ENCODE measurements at places on chromosomes 3 and 15.

DNA sequence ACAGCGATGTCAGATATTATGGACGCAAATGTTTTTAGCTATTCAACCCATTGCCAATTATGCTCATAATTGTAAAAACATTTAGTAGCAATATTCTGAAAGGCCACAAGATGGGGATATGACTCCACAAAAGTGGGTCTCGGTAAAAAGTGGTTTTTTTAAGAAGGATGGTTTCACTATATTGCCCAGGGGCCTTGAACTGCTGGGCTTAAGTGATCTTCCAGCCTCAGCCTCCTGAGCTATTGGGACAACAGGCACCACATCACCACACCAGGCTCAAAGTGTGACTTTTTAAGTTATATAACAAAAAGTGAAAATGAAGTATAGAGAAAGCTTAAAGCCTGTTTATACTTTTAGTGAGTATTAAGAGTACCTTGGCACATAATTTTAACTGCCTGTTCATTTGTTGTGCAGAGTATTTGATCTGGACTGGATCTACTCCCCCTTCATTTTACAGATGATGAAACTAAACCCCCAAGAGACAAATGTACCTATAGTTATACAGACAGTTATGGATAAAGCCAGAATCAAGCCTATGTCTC is 9.4 kb downstream of the NAA50 start:
- DNase-seq = no peak

- DNase-seq = no peak
Measured at GRCh38 chr3:153547970-153548369, 385.9 kb downstream of the RAP2B start.

GRCh38 chr15:61871926-61872522 is 188.2 kb downstream of the VPS13C start:
- DNase-seq = no peak

DNA sequence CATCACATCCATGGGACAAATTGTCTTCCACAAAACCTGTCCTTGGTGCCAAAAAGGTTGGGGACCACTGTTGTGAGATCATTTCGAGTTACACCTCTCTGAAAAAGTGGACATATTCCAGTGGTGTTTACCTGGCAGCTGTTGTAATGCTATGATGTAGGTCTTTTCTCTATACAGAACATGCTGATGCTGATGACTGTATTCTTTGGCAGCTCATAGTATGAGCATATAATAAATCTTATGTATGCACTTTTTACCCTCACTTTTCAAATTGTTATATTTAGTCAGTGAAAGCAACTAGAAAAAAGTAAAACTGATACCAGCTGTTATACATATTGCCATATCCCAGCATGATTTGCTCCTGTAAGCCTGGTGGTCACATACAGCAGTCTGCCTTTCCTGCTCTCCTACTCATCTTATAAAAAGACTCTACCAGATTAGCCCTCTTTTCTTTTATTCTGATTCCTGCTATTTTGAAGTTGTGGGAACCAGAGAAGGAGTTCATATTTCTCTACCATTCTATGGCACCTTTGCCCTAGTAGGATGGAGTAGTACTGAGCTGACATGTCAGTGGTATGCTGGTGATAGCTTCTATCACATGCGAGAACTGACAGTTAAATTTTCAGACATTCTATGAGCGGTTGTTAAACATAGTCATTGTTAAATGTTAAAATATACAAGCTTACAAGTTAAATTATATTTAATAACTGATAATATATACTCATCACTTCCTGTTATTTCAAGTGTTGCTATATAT is 128.7 kb downstream of the FNDC3B start:
- DNase-seq = no peak

- DNase-seq = no peak
Measured at GRCh38 chr15:86317384-86317740, 237.7 kb downstream of the AGBL1 start.

DNA sequence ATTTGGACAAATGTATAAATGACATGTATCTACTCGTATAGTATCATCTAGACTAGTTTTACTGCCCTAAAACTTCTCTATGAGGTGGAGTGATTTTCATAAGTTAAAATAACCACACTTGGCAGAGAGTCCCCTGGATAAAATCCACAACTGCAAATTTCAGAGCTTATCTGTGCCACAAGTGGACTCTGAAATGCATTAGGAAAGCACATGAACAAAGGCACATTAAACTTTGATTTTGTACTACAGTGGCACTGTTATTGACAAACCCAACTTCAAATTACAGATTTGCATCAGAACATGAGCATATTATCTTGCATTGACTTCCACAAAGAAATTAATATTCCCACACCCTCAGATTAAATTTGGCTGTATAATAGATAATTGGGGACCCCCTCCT is 58.1 kb upstream of the EIF5A2 start:
- no peak for DNase-seq

- DNase-seq = no peak
Measured at GRCh38 chr3:51977446-51978142, 2.7 kb downstream of the ABHD14A start.

DNA sequence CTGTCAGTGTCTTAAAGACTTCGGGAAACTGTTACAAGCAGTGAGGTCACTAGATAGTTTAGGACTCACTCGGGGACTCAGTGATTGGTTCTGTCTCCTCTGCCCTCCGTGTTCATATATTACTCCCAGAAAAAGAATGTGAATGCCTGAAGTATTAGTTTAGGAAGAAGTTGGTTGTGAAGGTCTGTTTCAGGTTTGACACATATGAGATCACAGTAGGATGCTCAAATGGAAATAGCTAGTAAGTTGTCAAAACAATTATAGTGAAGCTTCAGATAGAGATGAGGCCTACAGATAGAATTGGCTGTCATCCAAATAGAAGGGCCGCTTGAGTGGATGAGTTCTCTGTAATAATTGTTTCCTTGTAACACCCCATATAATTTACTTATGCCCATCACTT is 172.6 kb downstream of the PLCL2 start:
- no peak for DNase-seq

GRCh38 chr15:39403640-39404117 is 177.2 kb upstream of the THBS1 start:
- no peak for DNase-seq

- DNase-seq = no peak
Measured at GRCh38 chr15:62103431-62103830, 36.7 kb downstream of the C2CD4A start.

DNA sequence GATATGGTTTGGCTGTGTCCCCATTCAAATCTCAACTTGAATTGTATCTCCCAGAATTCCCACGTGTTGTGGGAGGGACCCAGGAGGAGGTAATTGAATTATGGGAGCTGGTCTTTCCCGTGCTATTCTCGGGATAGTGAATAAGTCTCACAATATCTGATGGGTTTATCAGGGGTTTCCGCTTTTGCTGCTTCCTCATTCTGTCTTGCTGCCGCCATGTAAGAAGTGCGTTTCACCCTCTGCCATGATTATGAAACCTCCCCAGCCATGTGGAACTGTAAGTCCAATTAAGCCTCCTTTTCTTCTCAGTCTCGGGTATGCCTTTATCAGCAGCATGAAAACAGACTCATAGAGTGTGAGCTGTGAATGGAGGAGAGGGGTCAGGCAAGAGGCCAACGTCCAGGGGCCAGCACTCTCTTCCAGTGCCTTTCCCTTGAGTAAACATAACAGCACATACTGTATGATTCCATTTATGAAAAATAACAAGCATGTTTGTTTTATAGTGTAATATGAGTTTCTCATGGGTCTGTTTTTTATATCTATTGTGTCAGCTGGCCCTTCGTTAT is 16.3 kb upstream of the LCTL start:
- no peak for DNase-seq

- DNase-seq = no peak
Measured at GRCh38 chr3:197222937-197223370, 75.5 kb downstream of the DLG1 start.

DNA sequence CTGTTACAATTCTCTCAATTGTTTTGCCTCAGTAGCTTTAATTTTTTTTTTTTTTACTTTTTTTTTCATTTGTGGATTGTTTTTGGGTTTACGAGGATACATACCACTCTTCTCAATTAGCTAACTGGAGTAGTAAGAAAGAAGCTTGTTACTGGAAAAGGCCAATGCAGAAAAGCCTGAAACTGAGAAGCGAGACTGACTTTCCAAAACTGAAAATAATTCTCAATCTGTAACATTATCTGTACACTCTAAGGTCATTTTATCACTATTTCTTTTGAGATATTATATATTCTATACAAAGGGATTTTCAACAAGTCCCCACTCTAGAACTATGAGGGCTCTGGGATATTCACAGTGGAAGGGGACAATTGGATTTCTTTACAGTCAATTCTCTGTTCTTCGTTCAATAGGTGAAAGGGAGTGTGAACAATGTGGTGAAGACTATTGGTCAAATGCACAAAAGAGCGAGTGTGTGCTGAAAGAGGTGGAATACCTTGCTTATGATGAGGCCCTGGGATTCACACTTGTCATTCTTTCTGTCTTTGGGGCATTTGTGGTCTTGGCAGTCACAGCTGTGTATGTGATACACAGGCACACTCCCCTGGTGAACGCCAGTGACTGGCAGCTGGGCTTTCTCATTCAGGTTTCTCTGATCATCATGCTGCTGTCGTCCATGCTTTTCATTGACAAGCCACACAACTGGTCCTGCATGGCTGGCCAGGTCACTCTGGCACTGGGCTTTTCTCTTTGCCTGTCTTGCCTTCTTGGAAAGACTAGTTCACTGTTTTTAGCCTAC is 83.9 kb upstream of the KCNAB1 start:
- no peak for DNase-seq

GRCh38 chr15:31758126-31758525 is 272.2 kb upstream of the CHRNA7 start:
- DNase-seq = no peak

DNA sequence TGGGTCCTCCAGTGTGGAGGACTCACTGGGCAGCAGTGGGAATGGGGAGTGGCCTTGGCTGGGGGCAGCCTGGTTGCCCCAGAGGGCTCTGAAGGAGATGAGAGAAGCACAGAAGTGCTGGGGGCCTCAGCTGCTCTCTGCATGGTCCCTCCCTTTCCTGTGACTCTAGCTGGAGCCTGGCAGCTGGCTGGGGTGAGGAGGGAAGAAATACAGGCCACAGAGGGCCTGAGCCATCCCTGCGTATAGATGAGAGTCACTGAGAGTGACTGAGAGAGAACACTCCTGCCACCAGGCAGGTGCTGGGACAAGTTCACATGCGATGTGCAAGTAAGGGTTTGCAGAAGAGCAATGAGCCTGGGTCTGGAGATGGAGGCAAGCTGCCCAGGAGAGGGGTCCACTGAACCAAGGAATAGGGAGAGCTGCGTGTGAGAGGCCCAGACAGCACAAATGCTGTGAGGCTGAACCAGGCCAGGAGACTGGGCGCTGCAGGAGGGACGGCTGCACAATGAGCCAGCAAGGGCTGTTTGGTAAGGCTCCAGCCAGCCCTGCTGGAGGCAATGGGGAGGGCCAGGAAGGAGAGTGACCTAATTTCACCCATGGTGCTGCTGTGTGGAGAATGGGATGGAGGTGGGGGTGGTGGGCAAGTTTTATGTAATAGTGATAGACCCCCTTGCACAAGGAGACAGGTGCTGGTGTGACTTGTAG is 87.2 kb downstream of the CLSTN2 start:
- DNase-seq = no peak

GRCh38 chr3:192927016-192927415 is 9.4 kb upstream of the MB21D2 start:
- no peak for DNase-seq

GRCh38 chr3:136818191-136818768 is 646 bp upstream of the SLC35G2 start:
- DNase-seq = peak; percentile 82

- DNase-seq = no peak
Measured at GRCh38 chr15:80736560-80736959, 41.5 kb downstream of the ABHD17C start.

GRCh38 chr15:38325648-38325990 is 73.0 kb downstream of the SPRED1 start:
- DNase-seq = no peak

GRCh38 chr3:122184591-122184929 is 1.1 kb downstream of the CASR start:
- DNase-seq = no peak

GRCh38 chr15:69340243-69340900 is 41.7 kb downstream of the PAQR5 start:
- no peak for DNase-seq

- DNase-seq = no peak
Measured at GRCh38 chr3:118968111-118968510, 66.5 kb downstream of the IGSF11 start.

GRCh38 chr3:118487734-118488133 is 546.9 kb downstream of the IGSF11 start:
- DNase-seq = no peak

GRCh38 chr15:49196856-49197255 is 26.8 kb downstream of the GALK2 start:
- DNase-seq = no peak

GRCh38 chr15:73741321-73741836 is 11.8 kb downstream of the INSYN1 start:
- DNase-seq = no peak

GRCh38 chr3:71214016-71214415 is 369.5 kb downstream of the FOXP1 start:
- DNase-seq = no peak

DNA sequence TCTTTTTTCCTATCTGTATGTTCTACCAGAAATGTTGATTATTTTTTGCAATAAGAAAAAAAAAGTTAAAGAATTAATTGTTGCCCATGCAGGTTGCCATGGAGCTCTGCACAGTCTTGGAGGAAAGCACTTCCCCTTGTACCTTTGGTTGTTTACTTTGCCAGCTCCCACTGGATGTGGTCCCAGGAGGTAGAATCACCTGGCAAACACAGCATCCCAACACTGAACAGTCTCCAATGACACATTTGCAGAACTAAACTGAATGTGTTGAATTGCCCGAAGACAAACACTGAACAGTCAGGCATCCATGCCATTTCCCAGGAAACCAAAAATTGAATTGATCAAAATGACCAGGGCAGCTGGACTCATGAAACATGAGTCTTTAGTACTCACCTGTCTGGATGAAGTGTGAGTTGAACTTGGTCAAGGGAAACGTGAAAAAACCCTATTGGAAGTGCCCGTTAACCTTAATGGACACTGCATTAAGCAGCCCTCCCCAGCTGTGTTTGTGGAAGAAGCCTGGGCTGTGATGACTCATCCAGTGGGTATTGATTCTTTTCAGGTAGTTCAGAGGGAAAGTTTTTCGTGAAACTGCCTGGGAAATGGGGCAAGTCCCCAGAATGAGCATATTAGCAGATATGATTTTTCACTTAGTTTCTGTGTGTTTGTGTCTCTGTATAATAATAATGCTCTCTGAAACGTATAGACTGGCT is 284.7 kb upstream of the STT3B start:
- no peak for DNase-seq

- DNase-seq = no peak
Measured at GRCh38 chr3:40452562-40452875, 4.6 kb upstream of the RPL14 start.
